ENCODE measurements at places on chromosomes 12 and 14.

GRCh38 chr12:56679883-56680575, 8.1 kb downstream of the PTGES3 start:
- no peak overlapping the region for H3K4me3 ChIP-seq
- peaks cover 24% of the 10 kb centered on the region for H3K36me3 ChIP-seq
- no peak overlapping the region for H3K27ac ChIP-seq
- no peaks in the 10 kb centered on the region for H3K27me3 ChIP-seq
- no peak for DNase-seq
- H3K4me1 ChIP-seq, result peaks cover 25% of the 10 kb centered on the region

DNA sequence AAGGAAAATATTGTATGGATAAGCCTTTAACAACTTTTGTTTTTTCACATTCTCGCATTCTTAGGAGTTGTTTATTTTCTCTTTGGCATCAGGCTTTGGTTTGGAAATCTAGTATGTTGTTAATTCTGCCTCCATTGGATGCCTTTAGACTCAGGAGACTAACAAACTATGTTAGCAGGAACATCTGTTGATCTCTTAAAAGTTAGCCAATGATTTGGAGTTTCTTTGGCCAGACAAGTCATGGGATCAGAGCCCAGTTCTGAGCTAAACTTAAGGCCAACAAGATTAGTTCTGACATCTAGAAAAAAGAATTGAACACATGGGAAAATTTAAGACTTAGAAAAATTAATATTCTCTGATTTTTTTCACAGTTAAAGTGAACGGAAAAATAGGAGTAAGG, 35.3 kb upstream of the STRAP start:
- no peaks in the 10 kb centered on the region for H3K36me3 ChIP-seq
- no peak overlapping the region for H3K4me3 ChIP-seq
- H3K27me3 ChIP-seq, result no peaks in the 10 kb centered on the region
- no peaks in the 10 kb centered on the region for H3K4me1 ChIP-seq
- no peak overlapping the region for H3K27ac ChIP-seq
- no peak for DNase-seq

DNA sequence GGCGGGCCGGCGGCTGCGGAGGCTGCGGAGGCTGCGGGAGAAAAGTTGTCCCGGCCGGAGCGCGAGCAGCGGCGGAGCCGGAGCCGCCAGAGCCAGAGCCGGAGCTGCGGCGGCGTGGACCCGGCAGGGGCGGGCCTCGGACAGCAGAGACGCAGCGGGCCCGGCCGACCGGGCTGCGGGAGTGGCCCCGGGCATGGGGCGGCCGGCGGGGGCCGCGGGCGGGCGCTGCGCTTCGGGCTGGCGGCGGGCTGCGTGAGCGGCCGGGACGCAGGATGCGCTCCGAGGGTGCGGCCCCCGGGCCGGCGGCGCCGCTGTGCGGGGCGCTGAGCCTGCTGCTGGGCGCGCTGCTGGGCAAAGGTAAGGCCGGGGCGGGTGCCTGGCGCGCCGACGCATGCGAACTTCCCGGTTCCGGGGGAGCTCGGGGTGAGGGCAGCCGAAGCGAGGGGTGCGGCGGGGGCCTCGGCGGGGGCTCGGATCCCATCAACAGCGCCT, at the start of gene TMEM132C:
TSS of gene TMEM132C (plus strand) at position 40 of the 492 bp plus-strand sequence. CDS start at position 273, 233 bp downstream.
- DNase-seq, result no peak
- H3K27me3 ChIP-seq, result no peaks in the 10 kb centered on the region
- no peaks in the 10 kb centered on the region for H3K4me1 ChIP-seq
- no peak within 1 kb of the TSS for H3K4me3 ChIP-seq
- H3K27ac ChIP-seq, result no peak within 1 kb of the TSS
- H3K36me3 ChIP-seq, result no peaks in the 10 kb centered on the region

- no peak overlapping the region for H3K27ac ChIP-seq
- no peaks in the 10 kb centered on the region for H3K27me3 ChIP-seq
- no peak for DNase-seq
- no peaks in the 10 kb centered on the region for H3K36me3 ChIP-seq
Measured at GRCh38 chr12:89181271-89181920, 170.9 kb downstream of the DUSP6 start.

- H3K36me3 ChIP-seq, result no peaks in the 10 kb centered on the region
- no peaks in the 10 kb centered on the region for H3K4me1 ChIP-seq
- no peak overlapping the region for H3K4me3 ChIP-seq
- H3K27ac ChIP-seq, result no peak overlapping the region
- DNase-seq, result no peak
Measured at GRCh38 chr12:80593766-80594165, 113.7 kb upstream of the MYF6 start.

DNA sequence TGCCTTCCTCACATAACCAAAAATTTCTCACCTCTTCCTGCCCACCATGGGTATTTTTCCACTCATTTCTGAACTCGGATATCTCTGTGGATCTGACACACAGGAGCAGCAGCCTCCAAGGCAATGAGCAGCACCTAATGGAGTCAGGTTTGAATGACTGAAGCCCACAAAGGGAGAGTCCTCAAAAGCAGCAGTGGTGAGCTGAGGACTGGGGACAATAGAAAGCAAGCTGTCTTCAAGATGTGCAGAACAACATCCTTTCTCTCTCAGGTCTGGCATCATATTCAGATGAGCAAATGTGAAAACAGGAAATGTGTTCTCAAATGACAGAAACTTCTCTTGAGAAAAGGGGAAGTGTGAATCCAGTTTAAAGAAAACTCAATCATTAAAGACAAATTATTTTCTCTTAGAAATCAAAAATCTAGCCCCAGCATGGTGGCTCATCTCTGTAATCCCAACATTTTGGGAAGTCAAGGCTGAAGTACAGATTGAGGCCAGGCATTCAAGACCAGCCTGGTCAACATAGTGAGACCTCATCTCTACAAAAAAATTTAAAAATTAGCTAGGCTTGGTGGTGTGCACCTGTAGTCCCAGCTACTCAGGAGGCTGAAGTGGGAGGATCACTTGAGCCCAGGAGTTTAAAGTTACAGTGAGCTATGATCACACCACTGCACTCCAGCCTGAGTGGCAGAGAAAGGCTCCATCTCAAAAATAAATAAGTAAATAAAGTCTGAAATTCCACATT, 54.2 kb downstream of the C12orf42 start:
- no peaks in the 10 kb centered on the region for H3K27me3 ChIP-seq
- peak overlapping the region; percentile 87 for H3K27ac ChIP-seq
- H3K4me1 ChIP-seq, result peaks cover 24% of the 10 kb centered on the region
- peak; percentile 89 for DNase-seq
- H3K36me3 ChIP-seq, result no peaks in the 10 kb centered on the region
- H3K4me3 ChIP-seq, result peak overlapping the region; percentile 75

GRCh38 chr12:101527682-101528081, 52.5 kb downstream of the SPIC start:
- H3K27ac ChIP-seq, result no peak overlapping the region
- H3K36me3 ChIP-seq, result no peaks in the 10 kb centered on the region
- H3K4me3 ChIP-seq, result no peak overlapping the region
- no peaks in the 10 kb centered on the region for H3K4me1 ChIP-seq
- DNase-seq, result no peak
- H3K27me3 ChIP-seq, result no peaks in the 10 kb centered on the region

- no peak for DNase-seq
- no peak overlapping the region for H3K27ac ChIP-seq
- H3K36me3 ChIP-seq, result no peaks in the 10 kb centered on the region
- no peak overlapping the region for H3K4me3 ChIP-seq
- no peaks in the 10 kb centered on the region for H3K4me1 ChIP-seq
Measured at GRCh38 chr14:94833633-94834032, 63.7 kb upstream of the GSC start.

DNA sequence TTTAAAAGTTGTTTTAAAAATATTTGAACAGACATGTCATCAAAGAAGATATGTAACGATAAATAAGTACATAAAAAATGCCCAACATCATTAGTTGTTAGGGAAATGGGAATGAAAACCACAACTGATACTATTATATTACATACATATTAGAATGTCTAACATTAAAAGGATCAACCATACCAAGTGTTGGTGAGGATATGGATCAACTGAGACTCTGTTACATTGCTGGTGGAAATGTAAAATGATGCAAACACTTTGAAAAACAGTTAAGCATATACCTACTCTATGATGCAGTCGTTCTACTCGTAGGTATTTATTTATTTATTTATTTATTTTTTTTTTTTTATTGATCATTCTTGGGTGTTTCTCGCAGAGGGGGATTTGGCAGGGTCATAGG, 149.7 kb downstream of the BRMS1L start:
- H3K4me3 ChIP-seq, result no peak overlapping the region
- DNase-seq, result no peak
- no peaks in the 10 kb centered on the region for H3K36me3 ChIP-seq
- H3K27me3 ChIP-seq, result no peaks in the 10 kb centered on the region

DNA sequence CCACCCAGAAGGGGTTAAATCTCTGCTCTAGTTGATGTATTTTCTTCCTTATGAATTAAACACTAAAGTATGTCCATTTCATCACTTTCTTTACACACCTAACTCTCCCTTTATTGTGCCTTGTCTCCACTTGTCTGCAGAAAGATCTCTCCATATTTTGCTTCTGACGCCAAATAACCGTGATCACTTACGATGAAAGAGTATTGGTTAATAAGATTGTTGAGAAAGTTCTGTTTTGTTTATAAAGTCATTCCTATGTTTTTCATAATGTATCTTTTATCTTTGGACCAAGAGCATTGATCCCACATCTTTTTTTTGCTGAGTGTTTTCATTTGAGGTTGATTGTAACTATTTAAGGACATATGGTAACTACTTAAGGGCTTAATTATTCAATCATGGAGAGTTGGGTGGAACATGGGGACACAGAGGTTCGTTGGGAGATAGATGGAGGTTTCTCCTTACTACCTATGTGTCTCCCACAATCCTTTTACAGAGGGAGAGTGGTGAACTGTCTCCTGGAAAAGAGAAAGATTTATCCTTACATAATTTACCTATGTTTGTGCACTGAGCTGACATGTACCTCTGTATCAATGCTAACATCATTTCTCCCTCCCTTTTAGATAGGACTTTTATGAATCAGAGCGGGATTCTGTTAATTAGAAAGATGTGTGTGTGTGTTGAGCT, 120.7 kb upstream of the SLC38A2 start:
- peaks cover 5% of the 10 kb centered on the region for H3K4me1 ChIP-seq
- no peaks in the 10 kb centered on the region for H3K27me3 ChIP-seq
- no peak for DNase-seq
- H3K4me3 ChIP-seq, result no peak overlapping the region

DNA sequence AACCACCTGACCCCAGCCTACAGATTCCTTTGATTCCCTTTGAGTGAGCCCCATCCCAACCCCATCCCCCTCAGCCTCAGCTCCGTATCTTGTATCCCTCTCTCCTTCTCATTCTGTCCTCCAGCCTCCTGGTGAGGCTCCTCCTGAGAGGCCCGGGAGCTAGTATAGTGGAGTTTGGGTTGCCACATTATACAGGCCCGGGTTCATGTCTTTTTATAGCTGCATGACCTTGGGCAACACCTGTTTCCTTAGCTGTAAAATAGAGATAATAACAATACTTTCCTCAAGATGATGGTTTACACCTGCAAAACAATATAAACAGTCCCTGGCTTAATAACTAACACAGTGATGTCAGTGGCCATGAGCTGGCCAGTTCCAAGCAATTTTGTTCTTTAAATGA, 89.8 kb downstream of the STAB2 start:
- no peaks in the 10 kb centered on the region for H3K4me1 ChIP-seq
- DNase-seq, result no peak
- no peak overlapping the region for H3K27ac ChIP-seq
- H3K36me3 ChIP-seq, result no peaks in the 10 kb centered on the region

DNA sequence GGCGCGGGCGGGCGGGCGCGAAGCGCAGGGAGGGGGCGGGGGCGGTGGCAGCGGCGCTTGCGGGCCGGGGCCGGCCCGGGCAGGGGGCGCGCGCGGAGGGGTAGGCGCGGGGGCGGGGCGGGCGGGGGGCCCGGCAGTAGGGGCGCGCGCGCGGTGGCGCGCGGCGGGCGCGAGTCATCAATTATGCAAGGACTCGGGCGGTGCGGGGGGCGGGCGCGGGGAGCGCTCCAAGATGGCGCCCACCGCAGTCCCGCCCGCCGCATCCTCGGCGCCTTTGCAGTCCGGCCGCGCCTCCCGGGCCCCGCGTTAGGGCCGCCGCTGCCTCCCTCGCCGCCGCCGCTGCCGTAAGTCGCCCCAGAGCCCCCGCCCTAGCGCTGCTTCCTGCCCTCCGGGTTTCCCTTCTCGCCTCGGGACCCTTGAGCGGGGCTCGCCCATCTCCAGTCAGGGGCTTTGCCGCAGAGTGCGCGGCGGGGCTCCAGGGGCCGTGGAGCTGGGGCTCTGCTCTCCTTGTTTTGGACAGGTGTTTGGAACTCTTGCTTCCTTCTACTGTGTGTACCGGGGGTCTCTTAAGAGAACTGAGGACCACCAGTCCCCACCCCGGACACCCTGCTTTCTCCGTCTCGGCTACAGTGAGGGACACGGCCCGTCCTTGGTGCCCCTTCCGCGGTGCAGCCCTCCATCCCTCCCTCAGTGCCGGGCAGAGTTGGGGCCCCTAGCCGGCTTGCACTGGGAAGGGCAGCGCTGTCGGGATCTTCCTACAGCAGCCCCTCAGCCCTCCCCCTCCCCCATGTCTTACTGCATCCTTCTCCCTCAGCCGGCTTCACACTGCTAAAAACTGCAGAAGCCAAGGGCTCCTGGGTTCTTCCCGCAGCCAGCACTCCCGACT, at the start of gene SCN8A:
TSS of gene SCN8A (plus strand) at position 218 of the 886 bp plus-strand sequence. CDS start 71,585 bp downstream, outside the sequence.
- H3K4me3 ChIP-seq, result peak within 1 kb of the TSS; percentile 69
- peak; percentile 58 for DNase-seq
- H3K27me3 ChIP-seq, result peaks cover 29% of the 10 kb centered on the region
- no peaks in the 10 kb centered on the region for H3K36me3 ChIP-seq
- H3K27ac ChIP-seq, result no peak within 1 kb of the TSS

DNA sequence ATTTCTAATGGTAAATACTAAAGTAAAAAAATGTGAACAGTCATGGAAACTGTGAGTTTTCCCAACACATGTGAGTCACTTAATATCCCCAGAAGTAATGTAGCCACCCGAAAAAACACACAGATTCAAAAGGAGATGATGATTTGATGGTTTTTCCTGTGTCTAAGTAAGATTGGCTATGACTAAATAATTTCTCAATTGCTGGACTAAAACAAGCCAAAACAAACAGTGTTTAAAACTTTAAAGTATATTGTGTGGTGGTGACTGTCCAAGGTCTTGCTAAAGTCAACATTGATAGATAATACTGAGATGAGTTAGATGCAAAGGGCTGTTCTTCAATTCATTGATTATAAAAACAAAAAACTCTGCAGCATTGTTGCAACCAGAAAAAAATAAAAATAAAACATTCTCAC, 89.6 kb upstream of the SOX5 start:
- no peaks in the 10 kb centered on the region for H3K36me3 ChIP-seq
- no peak for DNase-seq
- no peaks in the 10 kb centered on the region for H3K27me3 ChIP-seq
- H3K27ac ChIP-seq, result no peak overlapping the region

GRCh38 chr12:87383680-87384079, 645.5 kb downstream of the C12orf50 start:
- no peaks in the 10 kb centered on the region for H3K4me1 ChIP-seq
- H3K36me3 ChIP-seq, result no peaks in the 10 kb centered on the region
- DNase-seq, result no peak
